ENCODE measurements at places on chromosomes 7 and 10.
A peak's percentile ranks its signal among the peaks of the same experiment; 100 is the strongest.

DNA sequence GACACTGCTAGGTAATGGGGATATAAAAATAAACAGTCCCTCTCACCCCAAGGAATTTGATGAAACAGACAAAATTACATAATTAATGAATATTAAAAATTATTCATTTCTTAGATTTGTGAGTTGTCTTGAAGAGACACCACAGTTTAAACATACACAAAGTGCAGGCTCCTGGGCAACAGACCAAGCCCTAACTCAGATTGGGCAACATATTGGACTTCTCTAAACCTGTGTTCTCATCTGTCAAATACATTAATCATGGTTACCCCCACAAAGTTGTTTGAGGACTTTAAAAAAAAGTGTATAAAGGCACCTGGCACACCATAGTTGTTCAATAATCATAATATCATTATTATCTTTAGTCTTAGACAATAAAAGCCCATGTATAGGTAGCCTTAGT lies 62.5 kb upstream of the CAPZA2 start:
- DNase-seq = no peak

GRCh38 chr7:7582596-7582995 lies 15.9 kb downstream of the MIOS start:
- no peak for DNase-seq

DNA sequence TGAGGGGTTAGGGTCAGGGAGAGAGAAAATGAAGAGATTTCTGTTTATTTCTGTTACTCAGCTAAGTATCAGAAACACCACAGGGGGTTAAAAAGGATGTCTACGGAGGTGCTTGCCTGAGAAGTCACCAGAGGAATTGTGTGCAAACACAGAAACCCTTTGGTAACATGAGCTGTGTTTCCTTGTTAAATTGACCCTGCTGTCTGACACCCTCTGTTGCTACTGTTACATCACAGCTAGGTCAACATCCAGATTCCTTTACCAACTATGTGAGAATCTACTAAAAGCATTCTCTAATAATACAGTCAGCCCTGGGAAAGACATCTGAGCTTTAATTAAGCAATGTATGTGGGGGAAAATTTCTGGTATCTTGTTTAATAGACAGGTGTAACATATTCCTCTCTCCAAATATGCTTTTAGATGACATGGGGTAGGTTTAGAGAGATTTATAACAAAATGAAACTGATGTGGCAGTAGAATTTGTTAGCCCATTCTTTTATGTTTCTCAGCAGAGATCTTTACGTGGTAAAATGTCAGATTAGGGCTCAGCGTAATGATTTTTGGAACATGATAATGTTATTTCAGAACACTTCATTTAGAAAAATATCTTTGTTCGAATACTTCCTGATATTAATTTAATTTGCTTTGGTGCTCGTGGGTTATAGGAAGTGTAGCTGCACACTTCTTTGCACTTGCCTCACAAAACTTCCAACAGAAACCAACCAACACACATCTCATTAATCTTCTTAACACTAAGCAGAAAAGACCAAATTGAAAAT lies 168.0 kb upstream of the AHR start:
- peak; percentile 72 for DNase-seq

- no peak for DNase-seq
Measured at GRCh38 chr7:41161041-41161587, 541.8 kb downstream of the INHBA start.
